ENCODE measurements at places on chromosomes 2 and 18.

- no peak for DNase-seq
Measured at GRCh38 chr2:20434588-20435294, 12.1 kb upstream of the RHOB start.

DNA sequence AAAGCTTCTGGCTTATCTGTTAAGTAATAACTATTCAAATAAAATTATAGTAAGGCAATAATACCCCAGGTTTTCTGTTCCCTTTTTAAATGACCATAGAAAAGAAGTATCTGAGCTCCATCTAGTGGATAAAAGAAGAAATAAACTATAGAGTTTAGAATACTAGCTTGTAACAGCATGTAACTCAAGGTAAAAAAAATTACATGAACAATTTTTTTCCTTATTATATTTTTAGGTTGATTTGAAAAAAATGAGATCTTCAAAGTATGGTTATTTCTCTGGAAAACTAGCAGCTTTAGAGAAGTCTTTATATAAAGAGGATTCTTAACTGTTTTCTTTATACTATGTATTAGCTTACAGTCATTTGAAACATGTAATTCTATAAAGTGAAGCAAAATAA lies 58.1 kb downstream of the NCKAP1 start:
- DNase-seq = peak; percentile 37

- no peak for DNase-seq
Measured at GRCh38 chr2:98607104-98607503, 1.2 kb downstream of the COA5 start.

- DNase-seq = no peak
Measured at GRCh38 chr2:236293241-236293810, 29.1 kb upstream of the ASB18 start.

DNA sequence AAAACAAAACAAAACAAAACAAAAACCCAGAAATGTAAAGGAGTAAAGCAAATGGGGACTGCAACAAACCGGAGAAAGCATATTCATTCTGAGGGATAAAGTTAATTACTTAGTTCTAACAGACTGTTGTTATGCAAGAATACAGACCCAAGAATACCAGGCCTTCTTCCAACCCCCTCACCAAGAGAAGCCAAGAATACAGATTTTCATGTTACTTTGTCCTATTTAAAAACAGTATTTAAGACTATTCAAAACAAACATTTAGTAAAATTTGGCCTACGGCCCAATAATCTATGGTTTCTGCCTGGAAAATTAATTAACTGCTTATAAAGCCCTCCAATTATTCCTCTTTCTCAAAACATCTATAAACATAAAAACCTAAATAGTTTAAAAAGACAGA lies 91.4 kb downstream of the USP34 start:
- DNase-seq = no peak
